ENCODE measurements at places on chromosomes 4 and X. TPM values are rescaled to one million over a fixed set of nuclear protein-coding genes. Genes with fewer than 3 reads are reported as not detected.

- no peak overlapping the region for H3K4me3 ChIP-seq
- no peaks in the 10 kb centered on the region for H3K4me1 ChIP-seq
- DNase-seq: no peak
- no peaks in the 10 kb centered on the region for H3K27me3 ChIP-seq
- H3K36me3 ChIP-seq: no peaks in the 10 kb centered on the region
Observed at GRCh38 chr4:3250438-3250955, 1.5 kb downstream of the MSANTD1 start.

GRCh38 chr4:72555377-72555831 lies 13.6 kb downstream of the ADAMTS3 start:
- H3K27me3 ChIP-seq: no peaks in the 10 kb centered on the region
- no peak overlapping the region for H3K4me3 ChIP-seq
- H3K36me3 ChIP-seq: no peaks in the 10 kb centered on the region
- no peaks in the 10 kb centered on the region for H3K4me1 ChIP-seq

DNA sequence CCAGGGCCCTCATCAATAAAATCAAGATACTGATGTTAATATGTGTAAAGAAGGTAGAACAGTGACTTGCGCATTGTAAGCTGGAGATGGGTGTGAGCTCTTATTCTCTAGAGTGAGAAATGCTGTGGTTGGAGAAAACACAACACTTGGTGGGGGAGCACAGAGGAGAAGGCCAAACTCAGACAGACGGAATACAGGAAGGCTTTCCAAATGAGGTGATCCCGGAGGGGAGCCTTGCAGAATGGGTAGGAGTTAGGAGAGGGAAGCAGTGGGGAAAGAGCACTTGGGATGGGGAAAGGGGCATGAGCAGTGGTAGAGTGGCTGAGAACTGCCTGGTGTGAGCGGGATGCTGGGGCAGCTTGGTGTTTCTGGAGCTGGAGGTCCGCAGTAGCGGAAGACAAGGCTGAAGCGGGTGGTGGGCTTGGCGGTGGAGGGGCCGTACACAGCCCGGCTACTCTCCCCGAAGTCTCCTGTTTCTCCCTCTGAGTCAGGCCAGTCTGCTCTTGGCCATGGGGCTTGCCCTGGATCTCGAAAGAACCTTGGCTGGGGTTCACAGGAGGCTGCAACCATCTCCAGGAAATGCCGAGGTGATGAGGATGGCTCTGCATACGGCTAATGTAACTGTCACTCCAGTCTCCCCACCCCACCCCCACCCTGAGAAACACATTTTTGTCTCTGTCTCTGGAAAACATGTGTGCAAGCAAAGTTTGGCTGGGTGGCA lies 11.3 kb upstream of the PLAC1 start:
- H3K36me3 ChIP-seq: no peaks in the 10 kb centered on the region
- no peak for DNase-seq
- no peak overlapping the region for H3K4me3 ChIP-seq

DNA sequence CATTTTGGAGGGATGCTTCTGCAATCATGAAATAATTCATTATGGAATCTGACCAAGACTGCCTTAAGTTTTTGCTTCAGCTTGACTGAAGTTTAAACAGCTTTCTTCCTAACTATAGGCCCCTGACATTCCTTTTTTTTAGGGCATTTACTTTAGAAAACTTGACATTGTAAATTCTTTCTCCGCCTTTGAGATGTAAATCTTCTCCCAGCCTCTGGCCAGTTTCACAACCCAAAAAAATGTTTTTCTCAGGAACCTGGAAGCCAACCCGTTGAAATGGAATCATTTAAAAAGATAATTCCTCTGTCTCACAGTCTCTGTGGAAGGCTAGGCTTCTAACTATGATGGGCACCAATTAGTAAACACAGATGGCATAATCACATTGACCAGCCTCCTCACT lies 710.4 kb upstream of the PABPC4L start:
- no peak for DNase-seq
- H3K4me3 ChIP-seq: no peak overlapping the region
- H3K27me3 ChIP-seq: no peaks in the 10 kb centered on the region

GRCh38 chr4:28073860-28074555 lies 1213.4 kb downstream of the STIM2 start:
- H3K27ac ChIP-seq: no peak overlapping the region
- DNase-seq: no peak
- no peaks in the 10 kb centered on the region for H3K4me1 ChIP-seq
- no peaks in the 10 kb centered on the region for H3K27me3 ChIP-seq
- no peak overlapping the region for H3K4me3 ChIP-seq

GRCh38 chr4:1833307-1834046 lies 22.5 kb downstream of the LETM1 start:
- no peaks in the 10 kb centered on the region for H3K4me1 ChIP-seq
- no peak for DNase-seq
- H3K36me3 ChIP-seq: peaks cover 59% of the 10 kb centered on the region
- H3K27me3 ChIP-seq: no peaks in the 10 kb centered on the region

DNA sequence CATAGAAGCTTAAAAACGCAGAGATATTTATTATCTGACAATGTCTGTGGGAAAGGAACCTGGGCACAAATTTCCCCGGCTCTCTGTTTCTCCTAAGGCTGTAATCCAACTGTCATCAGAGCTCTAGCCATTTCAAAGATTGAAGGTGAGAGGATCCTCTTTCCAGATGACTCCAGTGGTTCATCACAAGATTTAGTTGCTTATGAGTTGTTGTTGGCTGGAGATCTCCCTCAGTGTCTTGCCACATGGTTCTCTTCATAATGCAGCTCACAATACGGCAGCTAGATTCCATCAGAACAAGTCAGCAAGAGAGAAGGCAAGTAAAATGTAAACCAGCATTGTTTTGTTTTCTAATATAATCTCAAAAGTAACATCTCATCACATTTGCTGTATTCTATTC lies 369.4 kb downstream of the GASK1B start:
- no peaks in the 10 kb centered on the region for H3K4me1 ChIP-seq
- H3K36me3 ChIP-seq: no peaks in the 10 kb centered on the region
- DNase-seq: no peak
- no peaks in the 10 kb centered on the region for H3K27me3 ChIP-seq
- H3K27ac ChIP-seq: no peak overlapping the region

- no peak overlapping the region for H3K27ac ChIP-seq
- H3K27me3 ChIP-seq: no peaks in the 10 kb centered on the region
- H3K36me3 ChIP-seq: no peaks in the 10 kb centered on the region
- H3K4me3 ChIP-seq: no peak overlapping the region
Observed at GRCh38 chr4:102308032-102308799, 37.1 kb downstream of the SLC39A8 start.

DNA sequence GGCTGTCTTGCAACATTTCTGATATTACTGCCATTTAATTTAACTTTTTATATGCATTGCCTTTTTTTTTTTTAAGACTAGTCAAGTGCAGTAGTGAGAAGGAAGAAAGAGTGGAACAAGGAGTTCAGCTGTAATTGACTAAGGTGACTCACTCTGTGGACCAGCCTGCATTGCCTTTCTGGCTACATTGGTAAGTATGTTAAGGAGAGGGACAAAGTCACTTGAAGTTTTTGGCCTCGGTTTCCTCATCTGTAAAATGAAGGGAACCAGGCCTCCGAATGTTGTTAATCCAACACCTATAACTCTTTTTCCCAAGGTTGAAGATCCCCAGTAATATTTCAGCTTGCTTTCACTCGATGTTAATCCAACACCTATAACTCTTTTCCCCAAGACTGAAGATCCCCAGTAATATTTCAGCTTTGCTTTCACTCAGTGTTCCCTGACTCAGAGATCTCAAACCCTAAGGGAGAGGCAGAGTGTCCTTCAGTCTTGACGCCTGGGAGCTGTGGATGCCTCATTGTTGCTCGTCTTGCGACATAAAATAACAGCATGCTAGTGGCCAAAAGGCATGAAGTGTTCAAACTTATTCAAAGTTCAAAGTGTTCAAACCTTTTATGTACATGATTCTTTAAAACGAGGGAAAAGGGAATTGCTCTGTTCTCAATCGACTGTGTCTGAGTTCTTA lies 102.0 kb downstream of the SORBS2 start:
- H3K27me3 ChIP-seq: no peaks in the 10 kb centered on the region
- no peak overlapping the region for H3K27ac ChIP-seq
- H3K36me3 ChIP-seq: no peaks in the 10 kb centered on the region

GRCh38 chr4:40331101-40331745 lies 3.9 kb upstream of the CHRNA9 start:
- no peaks in the 10 kb centered on the region for H3K36me3 ChIP-seq
- DNase-seq: no peak
- H3K4me1 ChIP-seq: peaks cover 20% of the 10 kb centered on the region
- H3K27ac ChIP-seq: no peak overlapping the region
- H3K27me3 ChIP-seq: no peaks in the 10 kb centered on the region

Gene ADGRL3
- polyA plus RNA-seq: not detected

Gene PF4V1
- polyA plus RNA-seq: 3.3 TPM

Gene MAGEB6B
- polyA plus RNA-seq: not detected

Gene SH2D1A
- polyA plus RNA-seq: not detected

Gene KCNE5
- 0.15 TPM for polyA plus RNA-seq

Gene S100G
- not detected for polyA plus RNA-seq

Gene SPIN2A
- polyA plus RNA-seq: 0.22 TPM

Gene MEPE
- polyA plus RNA-seq: not detected

Gene FGA
- not detected for polyA plus RNA-seq

Gene PLXNB3
- not detected for polyA plus RNA-seq

Gene GAGE13
- not detected for polyA plus RNA-seq

Gene SSX2
- not detected for polyA plus RNA-seq
